Breast epithelium (tissue), 4 donors: ENCODE measurements at places on chromosomes 7 and 10. TPM values are rescaled to one million over a fixed set of nuclear protein-coding genes. Genes with fewer than 3 reads are reported as not detected.

Gene OTUD1
- total RNA-seq: 15.7 TPM

DNA sequence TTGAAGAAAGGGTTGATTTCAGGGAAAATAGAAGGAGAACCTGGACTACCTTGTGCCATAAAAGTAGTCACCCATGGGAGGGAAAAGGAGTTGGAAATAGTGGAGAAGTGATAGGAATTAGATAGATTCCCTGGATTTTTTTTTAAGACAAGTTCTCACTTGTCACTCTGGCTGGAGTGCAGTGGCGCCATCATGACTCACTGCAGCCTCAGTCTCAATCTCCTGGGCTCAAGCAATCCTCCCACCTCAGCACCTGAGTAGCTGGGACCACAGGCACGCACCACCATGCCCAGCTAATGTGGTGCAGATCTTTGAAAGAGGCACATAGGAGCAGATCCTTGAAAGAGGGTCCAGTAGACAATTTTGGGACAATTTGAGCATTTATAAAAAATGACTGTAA, 9.5 kb upstream of the BLNK start:
- H3K4me1 ChIP-seq: no peaks in the 10 kb centered on the region
- no peak for DNase-seq
- H3K27me3 ChIP-seq: no peaks in the 10 kb centered on the region
- H3K4me3 ChIP-seq: no peak overlapping the region

Gene NPC1L1
- 0.16 TPM for total RNA-seq

Gene LRRC61
- 8.0 TPM for total RNA-seq

Gene SLC16A12
- 3.4 TPM for total RNA-seq

Gene MOGAT3
- not detected for total RNA-seq

GRCh38 chr10:71729161-71729636, 9.6 kb upstream of the C10orf105 start:
- H3K4me1 ChIP-seq: peaks cover 24% of the 10 kb centered on the region
- peak; percentile 60 for DNase-seq
- H3K4me3 ChIP-seq: no peak overlapping the region
- peak overlapping the region; percentile 89 for H3K27ac ChIP-seq

DNA sequence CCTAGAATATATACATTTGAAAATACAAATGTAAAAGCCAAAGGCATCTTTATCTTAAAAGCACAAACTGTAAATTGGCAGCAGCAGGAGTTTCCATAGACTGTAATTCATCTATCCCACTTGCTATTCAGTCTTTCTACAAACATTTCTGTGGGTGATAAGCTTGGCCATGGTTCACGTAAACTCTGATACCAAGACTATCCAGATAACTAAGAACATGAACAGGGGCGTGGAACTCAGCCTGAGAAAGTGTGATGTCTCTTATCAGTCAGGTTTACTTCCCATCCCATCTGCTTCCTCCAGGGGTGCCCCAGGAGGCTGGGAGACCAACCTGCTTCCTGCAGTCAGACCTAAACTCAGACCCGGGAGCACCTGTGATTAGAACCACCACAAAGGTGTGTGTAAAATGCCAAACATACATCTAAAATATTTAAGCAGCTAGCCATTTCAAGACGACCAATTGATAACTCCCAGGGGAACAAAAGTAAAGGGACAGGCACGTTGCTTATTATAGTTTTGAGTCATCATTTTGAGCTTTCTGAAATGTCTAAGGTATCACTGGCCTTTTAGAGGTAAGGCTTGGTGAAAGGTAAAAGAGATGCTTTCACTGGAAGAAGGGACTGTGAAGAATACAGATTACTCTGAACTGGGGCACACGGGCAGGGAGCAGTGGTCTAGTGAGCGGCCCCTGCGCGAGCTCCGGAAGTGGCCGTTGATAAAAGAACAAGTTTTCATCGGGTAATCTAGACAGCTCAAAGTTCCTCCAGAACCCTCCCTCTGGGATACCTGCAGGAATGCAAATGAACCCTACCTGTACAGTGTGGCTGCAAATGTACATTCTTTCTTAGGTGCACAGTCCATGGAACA, 51.5 kb downstream of the RSU1 start:
- no peaks in the 10 kb centered on the region for H3K4me1 ChIP-seq
- no peak overlapping the region for H3K4me3 ChIP-seq
- no peaks in the 10 kb centered on the region for H3K27me3 ChIP-seq
- no peak for DNase-seq
- H3K27ac ChIP-seq: no peak overlapping the region

Gene THSD7A
- total RNA-seq: 6.9 TPM

GRCh38 chr10:100534726-100535125, 1.0 kb upstream of the HIF1AN start:
- no peak for DNase-seq
- no peak overlapping the region for H3K27ac ChIP-seq
- no peaks in the 10 kb centered on the region for H3K4me1 ChIP-seq
- no peaks in the 10 kb centered on the region for H3K27me3 ChIP-seq
- H3K36me3 ChIP-seq: no peaks in the 10 kb centered on the region
- H3K4me3 ChIP-seq: no peak overlapping the region

DNA sequence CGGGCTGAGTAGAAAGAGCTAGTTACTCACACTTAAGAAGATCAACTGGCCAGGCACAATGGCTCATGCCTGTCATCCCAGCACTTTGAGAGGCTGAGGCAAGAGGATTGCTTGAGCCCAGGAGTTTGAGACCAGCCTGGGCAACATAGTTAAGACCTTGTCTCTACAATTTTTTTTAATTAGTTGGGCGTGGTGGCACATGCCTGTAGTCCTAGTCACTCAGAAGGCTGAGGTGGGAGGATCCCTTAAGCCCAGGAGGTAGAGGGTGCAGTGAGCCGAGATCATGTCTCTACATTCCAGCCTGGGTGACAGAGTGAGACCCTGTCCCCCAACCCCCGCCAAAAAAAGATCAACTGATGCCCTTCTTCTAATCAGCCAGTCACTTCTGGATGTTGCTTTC, 74.6 kb upstream of the ATP6V0A4 start:
- H3K36me3 ChIP-seq: no peaks in the 10 kb centered on the region
- DNase-seq: no peak
- no peak overlapping the region for H3K27ac ChIP-seq
- no peak overlapping the region for H3K4me3 ChIP-seq
- no peaks in the 10 kb centered on the region for H3K4me1 ChIP-seq
- no peaks in the 10 kb centered on the region for H3K27me3 ChIP-seq

DNA sequence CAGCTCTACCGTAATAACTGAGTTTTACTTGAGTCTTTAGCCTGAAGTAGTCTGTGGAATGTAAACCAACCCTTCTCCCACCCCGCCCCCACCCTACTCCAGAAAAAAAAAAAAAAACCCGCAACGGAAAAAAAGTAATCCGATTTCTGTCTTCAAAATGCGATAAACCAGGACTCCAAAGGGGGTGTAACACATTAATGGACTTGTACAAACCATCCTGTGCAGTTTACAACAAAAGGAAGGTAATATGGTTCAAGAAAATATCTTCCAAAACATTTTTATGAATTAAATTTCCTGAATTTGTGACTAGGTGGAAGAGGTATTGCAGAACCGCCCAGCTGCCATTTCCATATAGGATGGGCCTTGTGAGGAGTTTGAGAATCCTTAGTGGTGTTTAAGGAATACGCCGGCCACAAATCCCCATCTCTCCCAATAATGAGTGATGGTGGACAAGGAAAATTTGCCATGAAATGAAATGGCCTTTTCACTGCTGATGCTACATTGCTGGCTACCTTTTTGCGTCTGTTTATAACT, 10.6 kb downstream of the SKIDA1 start:
- H3K27ac ChIP-seq: no peak overlapping the region
- H3K4me3 ChIP-seq: peak overlapping the region; percentile 66
- no peak for DNase-seq
- peaks cover 6% of the 10 kb centered on the region for H3K4me1 ChIP-seq
- H3K27me3 ChIP-seq: no peaks in the 10 kb centered on the region

Gene MARCHF5
- total RNA-seq: 33.5 TPM

- H3K27me3 ChIP-seq: no peaks in the 10 kb centered on the region
- no peak overlapping the region for H3K27ac ChIP-seq
- no peak overlapping the region for H3K4me3 ChIP-seq
- no peaks in the 10 kb centered on the region for H3K36me3 ChIP-seq
Measured at GRCh38 chr7:69640925-69641594, 42.8 kb downstream of the AUTS2 start.

Gene SLC18A3
- total RNA-seq: not detected

GRCh38 chr7:96739609-96740008, 30.0 kb upstream of the SEM1 start:
- H3K4me1 ChIP-seq: no peaks in the 10 kb centered on the region
- no peak for DNase-seq
- no peaks in the 10 kb centered on the region for H3K27me3 ChIP-seq
- H3K36me3 ChIP-seq: no peaks in the 10 kb centered on the region

- H3K36me3 ChIP-seq: no peaks in the 10 kb centered on the region
- H3K4me3 ChIP-seq: no peak overlapping the region
- no peak for DNase-seq
- no peak overlapping the region for H3K27ac ChIP-seq
- H3K4me1 ChIP-seq: no peaks in the 10 kb centered on the region
- no peaks in the 10 kb centered on the region for H3K27me3 ChIP-seq
Measured at GRCh38 chr10:46293832-46294640, 7.2 kb downstream of the ANTXRL start.

Gene GRID1
- total RNA-seq: 8.5 TPM

Gene SPDYE1
- not detected for total RNA-seq

DNA sequence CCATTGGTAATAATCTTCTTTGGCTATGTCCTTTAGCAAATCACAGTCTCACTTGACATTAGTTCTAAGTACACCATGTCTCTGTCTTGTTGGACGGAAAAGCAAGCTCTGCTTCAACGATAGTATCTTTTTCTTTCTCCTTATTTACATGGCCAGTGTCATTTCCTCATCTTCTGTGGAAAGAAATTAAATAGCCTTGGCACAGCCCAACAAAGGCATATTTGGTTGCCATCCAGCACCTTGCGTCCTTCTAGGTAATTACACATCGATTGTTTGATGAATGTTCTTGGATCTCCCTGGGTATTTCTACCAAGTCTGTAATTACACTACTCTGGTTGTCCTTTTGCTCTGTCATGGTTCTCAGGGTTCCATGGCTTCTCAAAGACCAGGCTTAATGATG, 183.1 kb downstream of the CHN2 start:
- H3K27ac ChIP-seq: no peak overlapping the region
- H3K36me3 ChIP-seq: no peaks in the 10 kb centered on the region
- no peaks in the 10 kb centered on the region for H3K4me1 ChIP-seq
- H3K4me3 ChIP-seq: no peak overlapping the region
- DNase-seq: peak; percentile 70
- H3K27me3 ChIP-seq: peaks cover 5% of the 10 kb centered on the region

- H3K27ac ChIP-seq: peak overlapping the region; percentile 63
- H3K4me1 ChIP-seq: no peaks in the 10 kb centered on the region
- no peak overlapping the region for H3K4me3 ChIP-seq
- no peaks in the 10 kb centered on the region for H3K27me3 ChIP-seq
- no peaks in the 10 kb centered on the region for H3K36me3 ChIP-seq
Measured at GRCh38 chr7:22361795-22362194, 4.8 kb upstream of the RAPGEF5 start.

GRCh38 chr7:137110091-137110509, 233.4 kb downstream of the PTN start:
- H3K36me3 ChIP-seq: no peaks in the 10 kb centered on the region
- H3K27me3 ChIP-seq: no peaks in the 10 kb centered on the region
- DNase-seq: no peak
- H3K4me1 ChIP-seq: no peaks in the 10 kb centered on the region
- H3K27ac ChIP-seq: no peak overlapping the region

Gene SH2B2
- total RNA-seq: 4.0 TPM

Gene HOXA2
- 1.3 TPM for total RNA-seq

- peaks cover 6% of the 10 kb centered on the region for H3K27me3 ChIP-seq
- no peaks in the 10 kb centered on the region for H3K4me1 ChIP-seq
- H3K4me3 ChIP-seq: no peak overlapping the region
Measured at GRCh38 chr10:100790761-100791208, 45.4 kb downstream of the PAX2 start.

GRCh38 chr10:69957886-69958555, 94.6 kb upstream of the MACROH2A2 start:
- H3K36me3 ChIP-seq: no peaks in the 10 kb centered on the region
- H3K27me3 ChIP-seq: no peaks in the 10 kb centered on the region
- DNase-seq: no peak
- H3K4me3 ChIP-seq: no peak overlapping the region

Gene PRPS1L1
- total RNA-seq: not detected

DNA sequence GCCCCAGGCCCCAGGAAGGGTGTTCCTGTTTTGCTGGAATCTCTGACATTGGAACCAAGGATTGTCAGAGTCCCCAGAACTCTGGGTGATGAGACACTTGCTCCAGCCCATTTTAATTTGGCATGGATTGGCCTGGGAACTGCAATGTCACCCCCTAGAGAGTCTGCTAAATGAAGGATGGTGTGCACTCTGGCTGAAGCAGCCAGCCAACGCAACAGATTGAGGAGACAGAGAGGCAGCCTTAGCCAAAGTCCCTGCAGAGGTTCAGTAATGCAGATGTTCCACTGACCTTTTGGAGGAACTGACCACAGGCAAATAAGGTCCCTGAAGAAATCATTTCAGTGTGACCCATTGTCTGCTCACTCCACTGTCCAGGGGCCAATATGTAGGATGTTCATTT, 13.4 kb downstream of the LRRC18 start:
- no peak for DNase-seq
- no peaks in the 10 kb centered on the region for H3K36me3 ChIP-seq
- H3K4me3 ChIP-seq: no peak overlapping the region
- peak overlapping the region; percentile 7 for H3K27ac ChIP-seq
- no peaks in the 10 kb centered on the region for H3K27me3 ChIP-seq

Gene OR2A12
- total RNA-seq: not detected

Gene SP4
- total RNA-seq: 23.0 TPM

Gene HTR5A
- not detected for total RNA-seq

GRCh38 chr10:76456197-76456596, 1024.8 kb downstream of the LRMDA start:
- H3K27me3 ChIP-seq: no peaks in the 10 kb centered on the region
- no peak for DNase-seq
- no peak overlapping the region for H3K4me3 ChIP-seq
- no peaks in the 10 kb centered on the region for H3K4me1 ChIP-seq
- no peaks in the 10 kb centered on the region for H3K36me3 ChIP-seq
- H3K27ac ChIP-seq: no peak overlapping the region

DNA sequence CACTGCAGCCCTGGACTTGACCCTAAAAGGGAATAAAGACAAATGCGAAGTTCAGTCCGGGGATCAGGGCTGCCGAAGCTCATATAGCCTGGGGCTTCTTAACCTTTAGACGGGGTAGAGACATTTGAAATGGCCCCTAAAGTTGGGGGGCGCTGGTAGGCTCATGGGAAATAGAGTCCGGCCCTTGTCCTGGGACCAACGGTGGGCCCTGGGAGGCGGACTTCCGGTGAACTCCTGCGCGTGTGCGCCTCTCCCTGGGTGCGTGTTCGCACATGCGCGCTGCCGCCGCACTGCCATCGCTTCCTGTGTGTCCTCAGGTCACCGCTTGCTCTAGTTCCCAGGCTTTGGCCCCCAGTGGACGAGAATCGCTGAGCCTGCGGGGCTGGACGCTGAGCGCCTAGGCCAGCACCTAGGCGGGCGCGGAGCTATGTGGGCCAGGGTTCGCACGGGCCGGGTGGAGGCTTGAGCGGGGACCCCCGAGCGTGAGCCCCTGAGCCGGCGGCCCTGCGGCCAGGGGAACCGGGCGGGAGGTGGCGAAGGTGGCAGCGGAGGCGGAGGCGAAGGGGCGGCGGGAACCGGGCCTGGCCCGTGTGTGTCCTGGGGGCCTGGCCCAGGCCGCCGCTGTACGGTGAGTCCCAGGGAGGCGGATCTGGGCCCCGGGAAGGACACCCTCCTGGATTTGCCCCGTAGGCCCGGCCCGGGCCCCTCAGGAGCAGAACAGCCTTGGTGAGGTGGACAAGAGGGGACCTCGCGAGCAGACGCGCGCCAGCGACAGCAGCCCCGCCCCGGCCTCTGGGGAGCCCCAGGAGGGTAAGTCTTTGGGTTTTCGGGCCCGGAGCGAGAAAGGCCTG, 23.0 kb upstream of the ZNF12 start:
- no peaks in the 10 kb centered on the region for H3K36me3 ChIP-seq
- peak; percentile 80 for DNase-seq
- no peaks in the 10 kb centered on the region for H3K4me1 ChIP-seq
- peak overlapping the region; percentile 79 for H3K27ac ChIP-seq
- H3K27me3 ChIP-seq: no peaks in the 10 kb centered on the region
